ENCODE measurements at places on chromosomes 6 and 20. TPM values are rescaled to one million over a fixed set of nuclear protein-coding genes. Genes with fewer than 3 reads are reported as not detected.
A peak's percentile ranks its signal among the peaks of the same experiment; 100 is the strongest.

- no peaks in the 10 kb centered on the region for H3K27me3 ChIP-seq
- H3K4me1 ChIP-seq: no peaks in the 10 kb centered on the region
- H3K4me3 ChIP-seq: no peak overlapping the region
- H3K27ac ChIP-seq: no peak overlapping the region
- peaks cover 59% of the 10 kb centered on the region for H3K36me3 ChIP-seq
Measured at GRCh38 chr20:3193806-3194616, 10.5 kb downstream of the DDRGK1 start.

DNA sequence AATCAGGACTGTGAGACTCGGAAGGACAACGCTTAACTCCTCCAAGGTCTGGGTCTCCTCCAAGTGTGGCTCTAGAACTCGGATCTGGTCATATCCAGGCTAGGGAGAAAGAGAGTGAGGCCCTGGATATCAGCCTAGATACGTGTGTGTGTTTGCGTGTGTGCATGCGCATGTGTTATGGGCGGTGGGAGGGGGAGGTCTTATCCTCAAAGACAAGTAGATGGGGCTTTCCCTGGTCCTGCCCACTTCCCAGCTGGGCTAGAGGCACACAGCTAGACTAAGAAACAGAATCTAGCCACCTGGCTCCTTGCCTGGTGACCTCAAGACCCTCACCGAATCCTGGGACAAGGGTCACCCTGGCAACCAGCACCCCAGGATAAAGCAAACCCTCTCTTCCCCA is 13.2 kb downstream of the CPNE5 start:
- peaks cover 100% of the 10 kb centered on the region for H3K4me1 ChIP-seq
- no peak overlapping the region for H3K4me3 ChIP-seq
- no peak overlapping the region for H3K27ac ChIP-seq
- H3K27me3 ChIP-seq: peaks cover 52% of the 10 kb centered on the region

- H3K4me3 ChIP-seq: no peak overlapping the region
- peaks cover 63% of the 10 kb centered on the region for H3K4me1 ChIP-seq
Measured at GRCh38 chr6:111615916-111616612, 10.4 kb upstream of the TRAF3IP2 start.

DNA sequence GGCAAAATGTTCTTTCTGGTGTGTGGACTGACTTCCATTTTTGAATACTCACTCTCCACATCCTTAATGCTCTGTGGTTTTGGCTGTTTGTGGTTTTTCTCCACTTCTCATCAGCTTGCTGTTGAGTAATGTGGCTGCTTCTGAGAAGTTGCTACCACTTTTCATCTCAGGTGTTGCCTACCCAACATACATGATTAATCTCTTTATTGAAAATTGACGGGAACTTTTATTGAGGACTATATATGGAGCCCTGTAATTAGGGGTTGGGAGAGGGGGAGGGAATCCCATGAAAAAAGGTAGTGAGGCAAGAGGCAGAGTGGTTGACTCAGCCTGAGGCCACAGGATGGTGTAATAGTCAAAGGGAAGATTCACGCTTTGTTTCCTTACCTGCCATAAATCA is 17.6 kb downstream of the IL22RA2 start:
- peaks cover 6% of the 10 kb centered on the region for H3K27me3 ChIP-seq
- no peak overlapping the region for H3K27ac ChIP-seq
- no peak for DNase-seq
- H3K4me1 ChIP-seq: no peaks in the 10 kb centered on the region
- no peaks in the 10 kb centered on the region for H3K36me3 ChIP-seq
- no peak overlapping the region for H3K4me3 ChIP-seq

The HFE gene
- total RNA-seq: 1.9 TPM

The PSORS1C2 gene
- total RNA-seq: not detected

- H3K4me1 ChIP-seq: no peaks in the 10 kb centered on the region
- H3K27me3 ChIP-seq: no peaks in the 10 kb centered on the region
- no peak for DNase-seq
- no peak overlapping the region for H3K27ac ChIP-seq
Measured at GRCh38 chr6:148173548-148173947, 169.1 kb upstream of the SASH1 start.

GRCh38 chr20:23046431-23046830 is 3.0 kb downstream of the THBD start:
- peaks cover 30% of the 10 kb centered on the region for H3K27me3 ChIP-seq
- H3K27ac ChIP-seq: no peak overlapping the region
- no peak overlapping the region for H3K4me3 ChIP-seq
- no peaks in the 10 kb centered on the region for H3K4me1 ChIP-seq
- no peak for DNase-seq

- no peaks in the 10 kb centered on the region for H3K36me3 ChIP-seq
- H3K4me1 ChIP-seq: peaks cover under 1% of the 10 kb centered on the region
- no peak overlapping the region for H3K4me3 ChIP-seq
- DNase-seq: no peak
Measured at GRCh38 chr6:105606831-105607463, 204.1 kb upstream of the PREP start.

GRCh38 chr20:38021087-38021772 is 12.0 kb downstream of the TTI1 start:
- peaks cover 48% of the 10 kb centered on the region for H3K4me1 ChIP-seq
- no peak overlapping the region for H3K27ac ChIP-seq
- no peaks in the 10 kb centered on the region for H3K27me3 ChIP-seq

The RPS6KA2 gene
- 0.03 TPM for total RNA-seq

The TMC2 gene
- total RNA-seq: not detected

GRCh38 chr6:131023834-131024504 is 39.1 kb downstream of the EPB41L2 start:
- H3K4me1 ChIP-seq: peaks cover 15% of the 10 kb centered on the region
- H3K36me3 ChIP-seq: peaks cover 2% of the 10 kb centered on the region
- H3K27ac ChIP-seq: no peak overlapping the region
- DNase-seq: no peak

GRCh38 chr6:42336431-42336830 is 115.3 kb downstream of the TRERF1 start:
- H3K27ac ChIP-seq: no peak overlapping the region
- no peaks in the 10 kb centered on the region for H3K36me3 ChIP-seq
- H3K27me3 ChIP-seq: peaks cover under 1% of the 10 kb centered on the region
- DNase-seq: no peak
- no peaks in the 10 kb centered on the region for H3K4me1 ChIP-seq

The TREM2 gene
- not detected for total RNA-seq

The ADAM33 gene
- not detected for total RNA-seq

The RAD21L1 gene
- total RNA-seq: not detected

GRCh38 chr6:46993846-46994245 is 48.3 kb downstream of the ADGRF1 start:
- no peaks in the 10 kb centered on the region for H3K36me3 ChIP-seq
- H3K27ac ChIP-seq: no peak overlapping the region
- DNase-seq: peak; percentile 28
- H3K4me1 ChIP-seq: peaks cover 8% of the 10 kb centered on the region
- H3K27me3 ChIP-seq: no peaks in the 10 kb centered on the region

DNA sequence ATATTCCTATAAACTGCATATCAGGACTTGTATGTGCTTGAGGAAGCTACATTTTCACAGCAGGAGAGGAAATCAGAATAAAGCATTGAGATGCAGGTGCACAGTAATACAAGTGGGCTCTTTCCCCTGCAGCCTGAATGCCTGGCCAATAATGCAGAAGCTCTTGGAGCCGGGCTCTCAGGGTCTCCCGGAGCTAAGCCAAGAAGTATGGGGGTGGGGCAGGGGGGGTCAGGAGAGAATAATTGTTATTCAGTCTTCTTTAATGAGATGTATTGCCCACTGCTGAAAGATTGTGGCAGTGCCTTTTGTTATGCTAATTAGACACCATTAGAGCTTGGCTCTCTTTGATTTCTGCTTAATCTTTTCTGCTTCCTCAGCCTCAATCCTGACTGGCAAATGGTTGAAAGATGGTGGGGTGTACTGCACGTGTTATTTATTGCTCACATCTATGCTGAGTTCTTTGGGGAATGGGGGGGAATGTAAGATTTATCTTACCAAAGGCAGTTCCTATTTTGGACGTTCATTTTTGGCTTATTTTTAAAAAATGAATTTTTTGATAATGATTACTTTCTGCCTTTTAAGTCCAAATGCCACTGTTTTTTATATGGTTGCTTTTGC is 407.6 kb upstream of the SOX4 start:
- no peak for DNase-seq
- H3K4me3 ChIP-seq: no peak overlapping the region
- H3K27ac ChIP-seq: no peak overlapping the region
- H3K36me3 ChIP-seq: no peaks in the 10 kb centered on the region

The OXT gene
- total RNA-seq: not detected

DNA sequence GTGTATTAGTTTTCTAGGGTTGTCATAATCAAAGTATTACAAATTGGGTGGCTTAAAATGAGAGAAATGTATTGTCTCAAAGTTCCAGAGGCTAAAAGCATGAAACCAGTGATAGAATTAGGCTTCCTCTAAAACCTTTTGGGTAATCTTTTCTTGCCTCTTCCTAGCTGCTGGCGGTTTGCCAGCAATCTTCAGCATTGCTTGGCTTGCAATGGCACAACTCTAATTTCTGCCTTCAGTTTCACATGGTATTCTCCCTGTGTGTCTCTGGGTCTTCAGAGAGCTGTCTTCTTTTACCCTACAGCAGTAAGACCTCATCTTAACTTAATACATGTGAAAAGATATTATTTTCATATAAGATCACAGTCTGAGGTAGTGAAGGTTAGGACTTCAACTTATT is 479.1 kb upstream of the GJE1 start:
- H3K36me3 ChIP-seq: no peaks in the 10 kb centered on the region
- no peaks in the 10 kb centered on the region for H3K4me1 ChIP-seq
- H3K27ac ChIP-seq: no peak overlapping the region
- no peak for DNase-seq
- no peak overlapping the region for H3K4me3 ChIP-seq
- no peaks in the 10 kb centered on the region for H3K27me3 ChIP-seq

GRCh38 chr6:16651871-16652270 is 109.4 kb downstream of the ATXN1 start:
- DNase-seq: no peak

DNA sequence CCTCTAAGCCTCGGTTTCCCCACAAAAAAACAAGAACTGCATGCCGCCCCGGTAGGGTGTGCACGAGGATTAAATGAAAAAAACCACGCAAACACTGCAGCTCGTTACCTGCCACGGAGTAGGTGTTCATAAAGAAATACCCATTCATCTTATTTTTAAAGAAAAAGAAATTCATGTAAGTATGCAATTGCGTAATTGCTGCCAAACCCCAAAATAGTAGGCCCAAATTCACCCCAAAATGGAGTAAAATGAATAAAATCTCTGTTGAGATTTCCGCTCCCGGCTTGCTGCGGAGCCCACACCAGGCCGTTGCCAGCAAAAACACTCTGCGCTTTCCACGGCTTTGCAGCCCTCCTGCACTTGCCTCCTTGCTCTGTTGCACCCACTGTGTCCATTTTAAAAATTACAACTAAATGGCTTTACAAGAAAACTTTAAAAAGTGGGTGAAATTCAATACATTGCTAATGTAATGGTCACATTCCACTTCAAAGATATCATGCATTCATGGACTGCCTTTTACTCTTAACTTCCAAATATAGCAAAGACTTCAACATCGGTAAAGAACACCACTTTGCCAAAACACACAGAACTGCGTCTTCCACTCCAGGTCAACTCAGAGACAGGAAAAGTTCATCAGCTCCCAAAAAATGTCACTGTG is 125.0 kb downstream of the ZMYND8 start:
- no peak for DNase-seq
- peaks cover 52% of the 10 kb centered on the region for H3K36me3 ChIP-seq

DNA sequence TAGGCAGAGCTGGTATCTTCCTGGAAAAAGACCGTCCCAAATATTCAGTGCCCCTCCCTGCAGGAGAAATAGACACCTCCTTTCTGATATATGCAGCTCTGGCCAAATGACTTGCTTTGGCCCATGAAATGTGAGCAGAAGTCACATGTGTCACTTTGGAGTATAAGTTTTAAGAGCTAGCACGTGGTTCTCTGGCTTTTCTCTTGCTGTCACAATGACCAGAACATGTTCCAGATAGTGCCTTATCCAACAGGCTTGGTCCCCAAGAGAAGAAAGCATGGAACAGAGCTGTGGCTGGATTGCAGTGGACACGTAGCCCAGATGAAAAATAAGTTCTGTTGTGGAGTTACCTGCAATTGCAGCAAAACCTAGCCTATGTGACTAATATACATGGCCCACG is 40.4 kb downstream of the UNC5CL start:
- H3K36me3 ChIP-seq: no peaks in the 10 kb centered on the region
- DNase-seq: no peak
- H3K27ac ChIP-seq: no peak overlapping the region
- H3K4me3 ChIP-seq: no peak overlapping the region
- H3K27me3 ChIP-seq: no peaks in the 10 kb centered on the region
- H3K4me1 ChIP-seq: peaks cover 82% of the 10 kb centered on the region

DNA sequence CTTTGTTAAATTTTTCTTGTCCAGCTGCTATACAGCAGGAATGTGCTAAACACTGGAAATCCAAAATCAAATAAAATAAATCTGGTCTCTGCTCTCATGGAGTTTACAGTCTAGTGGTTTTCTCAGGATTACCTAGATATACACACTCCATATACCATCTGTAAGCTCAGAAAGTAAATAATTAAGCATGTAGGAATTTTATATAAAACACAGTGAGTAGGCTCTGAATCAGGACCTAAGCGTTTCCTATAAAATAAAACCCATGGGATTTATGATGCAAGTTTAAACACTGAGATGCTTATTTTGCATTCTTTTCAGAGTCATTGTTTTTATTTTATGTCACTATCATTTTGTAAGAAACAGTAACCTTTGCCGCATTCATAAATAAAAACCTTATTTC is 29.7 kb upstream of the UFL1 start:
- no peak overlapping the region for H3K4me3 ChIP-seq
- no peaks in the 10 kb centered on the region for H3K4me1 ChIP-seq
- no peak overlapping the region for H3K27ac ChIP-seq
- no peaks in the 10 kb centered on the region for H3K36me3 ChIP-seq

The IL17F gene
- not detected for total RNA-seq

DNA sequence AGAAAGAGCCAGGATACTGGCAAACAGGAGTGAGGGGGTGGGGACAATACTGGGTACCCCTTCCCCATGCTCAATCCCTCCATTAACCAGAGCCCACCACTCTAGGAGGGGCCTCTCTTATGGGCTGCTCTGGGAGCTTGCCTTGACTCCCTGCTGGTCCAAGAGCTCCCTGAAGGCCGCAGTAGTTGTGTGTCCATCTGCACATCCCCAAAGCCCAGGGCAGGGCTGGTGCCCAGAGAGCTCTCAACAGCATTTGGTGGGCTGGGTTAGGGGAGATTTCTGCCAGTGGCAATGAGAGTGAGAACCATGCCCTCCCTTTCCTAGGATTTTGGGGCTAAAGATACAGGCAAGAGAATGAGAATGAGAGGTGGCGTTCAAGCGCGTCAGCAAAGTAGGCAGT is 230.6 kb upstream of the PMEPA1 start:
- H3K4me1 ChIP-seq: no peaks in the 10 kb centered on the region
- no peaks in the 10 kb centered on the region for H3K36me3 ChIP-seq
- H3K27me3 ChIP-seq: peaks cover 40% of the 10 kb centered on the region
- no peak overlapping the region for H3K4me3 ChIP-seq
- no peak for DNase-seq

DNA sequence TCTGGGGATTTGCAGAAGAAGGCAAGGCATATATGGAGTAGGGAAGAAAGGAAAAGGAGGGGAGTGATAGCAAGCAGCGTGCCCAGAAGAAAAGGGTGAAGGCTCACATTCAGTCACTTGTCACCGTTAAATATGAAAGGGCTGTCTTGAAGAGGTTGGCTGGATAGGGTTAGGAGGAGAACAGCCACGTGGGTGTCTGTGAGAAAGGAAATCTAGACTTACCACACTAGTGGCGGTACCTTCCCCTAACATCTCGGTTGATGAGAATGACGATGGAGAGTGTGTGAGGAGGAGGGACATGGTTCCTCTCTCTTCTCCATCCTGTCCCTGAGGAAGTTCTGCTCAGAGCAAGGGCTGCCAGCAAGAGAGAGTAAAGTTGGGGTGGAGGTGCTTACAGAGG is 74.3 kb upstream of the CCN6 start:
- no peaks in the 10 kb centered on the region for H3K4me1 ChIP-seq
- H3K4me3 ChIP-seq: no peak overlapping the region
- DNase-seq: no peak
- H3K27ac ChIP-seq: no peak overlapping the region
- no peaks in the 10 kb centered on the region for H3K36me3 ChIP-seq
- peaks cover 5% of the 10 kb centered on the region for H3K27me3 ChIP-seq
